Activated B cell treated with CpG ODN at 0.5 μM for 24 hours (primary cell): ENCODE measurements at places on chromosomes 16 and 17.

DNA sequence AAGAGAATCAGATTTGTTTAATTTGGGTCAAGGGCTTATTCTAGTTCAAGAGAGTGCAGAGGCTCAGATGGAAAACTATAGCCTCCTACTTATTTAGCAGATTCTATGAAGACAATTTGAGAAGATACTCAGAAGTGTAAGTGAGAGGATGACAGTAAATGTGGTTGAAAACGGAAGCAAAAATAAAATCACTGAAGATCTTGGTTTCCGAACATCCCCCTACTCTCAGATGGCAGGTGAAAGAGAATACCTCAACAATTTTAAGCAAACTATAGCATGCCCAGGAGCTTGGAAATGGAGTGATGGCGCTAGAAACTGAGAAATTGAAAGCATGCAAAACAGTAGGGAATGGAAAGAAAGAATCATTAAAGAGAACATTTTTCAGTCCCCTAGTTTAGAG lies 705.5 kb upstream of the CDH8 start:
- no peak for DNase-seq

DNA sequence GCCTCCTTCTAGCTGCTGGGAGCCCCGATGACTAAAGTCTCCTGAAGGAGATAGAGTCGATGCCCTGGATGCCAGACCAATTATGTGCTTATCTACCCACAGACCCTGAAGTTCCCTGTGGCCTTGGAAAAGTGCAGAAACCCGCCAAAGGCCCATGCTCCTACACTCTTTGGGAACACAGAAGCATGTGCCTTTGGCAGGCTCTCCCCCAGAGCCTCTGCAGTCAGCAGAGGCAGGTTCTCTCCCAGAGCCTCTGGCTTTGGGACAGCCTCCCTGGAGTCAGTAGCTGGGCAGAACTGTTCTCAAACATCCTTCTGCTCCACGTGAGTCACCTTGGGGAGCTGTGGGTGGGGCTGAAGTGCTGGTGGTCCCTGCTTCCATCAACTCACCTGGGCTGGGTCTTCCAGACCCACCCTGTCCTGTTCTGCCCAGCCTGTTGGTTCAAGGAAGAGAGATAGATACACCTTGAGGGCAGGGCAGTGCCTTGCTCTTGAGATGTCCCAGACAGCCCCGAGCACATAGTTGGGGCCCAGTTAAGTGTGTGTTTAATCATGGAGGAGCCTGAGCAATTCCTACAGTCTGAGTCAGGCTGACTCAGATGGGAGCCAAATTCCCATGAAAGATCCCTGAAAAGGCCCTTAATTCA lies 3.2 kb upstream of the CDK5RAP3 start:
- DNase-seq = no peak

- DNase-seq = no peak
Observed at GRCh38 chr17:76243826-76244679, 3.8 kb upstream of the RNF157 start.

DNA sequence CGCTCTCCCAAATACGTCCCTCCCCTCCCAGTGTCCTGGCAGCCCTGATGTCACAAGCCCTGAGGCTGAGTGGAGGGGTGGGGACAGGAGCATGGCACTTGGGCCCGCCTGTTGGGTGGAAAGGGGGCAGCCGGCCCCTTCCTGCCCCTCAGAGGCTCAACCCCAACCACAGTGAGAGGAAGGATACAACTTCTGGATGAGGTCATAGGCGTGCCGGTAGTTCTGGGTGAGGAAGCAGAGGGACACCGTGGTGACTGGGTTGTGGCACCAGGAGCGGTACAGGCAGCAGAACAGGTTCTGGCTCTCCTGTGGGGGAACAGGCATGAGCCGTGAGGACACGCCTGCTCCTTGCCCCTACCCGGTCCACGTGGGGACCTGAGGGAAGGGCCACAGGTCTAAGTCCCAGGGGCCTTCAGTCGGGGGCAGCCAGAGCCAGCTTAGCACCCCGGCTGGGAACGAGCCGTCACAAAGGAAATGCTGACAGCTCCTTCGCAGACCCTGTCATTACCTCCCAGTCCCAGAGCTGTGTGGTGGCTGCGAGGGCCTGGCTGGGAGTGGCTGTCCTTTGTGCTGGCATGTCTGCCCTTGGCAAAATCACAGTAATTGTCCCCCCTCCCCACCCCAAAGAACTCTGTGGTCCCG lies 11.2 kb upstream of the MTSS2 start:
- no peak for DNase-seq

- DNase-seq = no peak
Observed at GRCh38 chr16:14111713-14112538, 40.8 kb downstream of the MRTFB start.

GRCh38 chr17:79950751-79951150 lies 84.9 kb downstream of the TBC1D16 start:
- no peak for DNase-seq

- no peak for DNase-seq
Observed at GRCh38 chr17:37259030-37259735, 116.6 kb upstream of the C17orf78 start.

DNA sequence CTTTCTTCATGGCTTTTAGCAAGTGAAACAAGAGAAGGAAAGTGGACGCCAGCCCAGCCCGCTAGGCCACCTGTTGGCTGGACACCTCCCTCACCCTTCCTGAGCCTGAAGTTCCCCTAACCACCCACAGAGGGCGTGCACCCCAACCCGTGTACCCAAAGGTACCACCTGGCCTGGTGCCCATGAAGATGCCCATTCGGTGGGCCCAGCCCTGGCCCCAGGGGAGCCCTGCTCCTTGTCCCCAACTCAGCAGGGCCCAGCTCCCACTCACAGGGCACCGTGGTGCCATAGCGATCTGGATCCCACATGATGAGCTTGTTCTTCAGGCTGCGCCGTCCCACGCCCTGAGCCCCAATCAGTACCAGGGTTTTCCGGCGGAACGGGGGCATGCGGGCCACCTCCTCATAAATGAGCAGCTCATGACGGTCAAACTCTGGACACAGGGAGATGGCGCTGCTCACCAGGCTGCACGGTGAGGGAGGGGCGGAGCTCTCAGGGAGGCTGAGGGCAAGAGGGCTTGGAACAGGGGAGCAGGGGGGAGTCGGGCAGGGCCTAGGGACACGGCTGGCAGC lies 26.8 kb downstream of the MPP2 start:
- DNase-seq = no peak
